ENCODE measurements at places on chromosomes 7 and 10.

DNA sequence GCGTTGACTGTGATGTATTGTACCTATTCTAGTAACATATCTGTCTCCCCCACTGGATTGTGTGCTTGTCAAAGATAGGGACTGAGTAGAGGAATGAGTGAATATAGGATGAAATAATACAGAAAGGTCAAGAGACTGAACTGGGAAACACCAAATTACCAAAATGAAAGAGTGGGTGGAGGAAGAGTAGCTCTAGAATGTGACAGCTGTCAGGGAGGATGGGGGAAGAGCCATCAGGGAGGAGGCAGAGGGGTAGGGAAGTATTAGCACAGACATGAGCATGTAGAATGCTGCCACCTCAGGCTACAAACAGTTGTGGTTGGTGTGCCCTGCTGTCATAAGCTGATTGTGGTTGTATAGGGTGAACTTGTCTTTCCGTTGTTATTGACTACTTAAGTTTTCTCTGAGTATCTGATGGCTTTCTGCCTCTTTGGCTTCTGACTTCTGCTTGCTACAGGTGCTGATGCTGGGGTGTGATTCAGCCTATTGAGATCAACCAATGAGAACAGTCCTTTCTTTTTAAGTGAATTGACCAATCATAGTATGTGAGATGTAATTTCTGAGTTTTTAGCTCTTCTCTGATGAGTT is 5.6 kb downstream of the CCSER2 start:
- DNase-seq = peak; percentile 55

GRCh38 chr7:70645279-70645678 is 486.7 kb upstream of the GALNT17 start:
- DNase-seq = no peak

GRCh38 chr10:14659626-14660196 is 115.0 kb downstream of the FAM107B start:
- no peak for DNase-seq

DNA sequence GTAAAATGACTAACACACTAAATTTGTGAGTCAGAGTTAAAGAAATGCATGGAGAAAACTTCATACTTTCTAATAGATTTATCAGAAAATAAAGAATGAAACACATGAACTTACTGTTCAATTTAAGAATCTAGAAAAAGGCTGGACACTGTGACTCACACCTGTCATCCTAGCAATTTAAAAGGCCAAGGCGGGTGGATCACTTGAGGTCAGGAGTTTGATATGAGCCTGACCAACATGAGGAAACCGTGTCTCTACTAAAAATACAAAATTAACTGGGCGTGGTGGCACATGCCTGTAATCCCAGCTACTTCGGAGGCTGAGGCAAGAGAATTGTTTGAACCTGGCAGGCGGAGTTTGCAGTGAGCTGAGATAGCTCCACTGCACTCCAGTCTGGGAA is 1106.2 kb upstream of the LRRN3 start:
- peak; percentile 2 for DNase-seq

DNA sequence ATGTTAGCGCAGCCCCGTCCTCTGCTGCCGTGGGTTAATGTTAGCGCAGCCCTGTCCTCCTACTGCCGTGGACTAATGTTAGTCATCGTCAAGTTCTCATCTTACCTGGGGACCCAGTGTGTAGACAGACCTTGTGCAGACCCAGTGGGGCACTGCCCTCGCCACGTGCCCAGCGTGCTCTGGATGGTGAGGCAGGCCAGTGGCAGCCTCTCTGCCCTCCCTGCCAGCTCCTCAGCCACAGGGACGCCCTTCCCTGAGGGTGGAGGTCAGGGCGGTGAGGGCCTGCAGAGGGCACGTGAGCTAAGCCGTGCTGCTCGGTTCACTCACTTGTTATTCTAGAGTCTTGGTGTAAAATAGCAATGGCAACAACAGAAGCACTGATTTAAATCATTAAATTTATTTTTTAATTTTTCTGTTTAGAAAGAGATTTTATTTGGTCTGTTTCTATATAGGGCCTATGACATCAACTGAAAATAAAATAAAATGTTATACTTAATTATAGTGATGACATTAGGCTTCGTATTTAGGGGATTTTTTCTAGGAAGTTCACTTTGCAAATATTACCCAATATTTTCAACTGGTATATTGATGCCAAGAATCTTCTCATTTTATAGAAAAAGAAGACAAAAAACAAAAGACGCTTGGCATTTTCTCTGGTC is 48.4 kb downstream of the NKX6-2 start:
- no peak for DNase-seq

DNA sequence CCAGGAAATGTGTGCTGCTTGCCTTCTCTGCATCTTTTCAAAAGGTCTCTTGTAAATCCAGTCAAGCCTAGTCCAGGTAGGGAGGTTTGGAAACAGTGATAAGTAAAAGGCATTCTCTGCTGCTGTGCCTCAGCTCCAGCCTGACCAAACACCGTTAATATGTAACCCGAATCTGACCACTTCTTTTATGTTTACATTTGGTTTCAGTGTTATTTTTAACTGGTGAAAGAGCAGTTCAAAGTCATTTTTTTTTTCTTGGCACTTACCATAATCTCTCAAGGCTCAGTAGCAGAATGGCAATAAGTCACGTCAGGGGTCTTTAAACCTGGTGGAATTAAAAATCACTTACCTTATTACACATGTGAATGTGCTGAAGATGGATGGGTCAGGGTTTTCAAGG is 216.8 kb downstream of the PTEN start:
- peak; percentile 78 for DNase-seq

GRCh38 chr7:50676079-50676478 is 106.6 kb downstream of the GRB10 start:
- no peak for DNase-seq

- peak; percentile 85 for DNase-seq
Measured at GRCh38 chr7:44101966-44102845, 1.9 kb upstream of the AEBP1 start.

GRCh38 chr7:76260171-76260703 is 42.2 kb upstream of the HSPB1 start:
- DNase-seq = no peak

- peak; percentile 70 for DNase-seq
Measured at GRCh38 chr10:79328737-79329504, 18.3 kb upstream of the PPIF start.

DNA sequence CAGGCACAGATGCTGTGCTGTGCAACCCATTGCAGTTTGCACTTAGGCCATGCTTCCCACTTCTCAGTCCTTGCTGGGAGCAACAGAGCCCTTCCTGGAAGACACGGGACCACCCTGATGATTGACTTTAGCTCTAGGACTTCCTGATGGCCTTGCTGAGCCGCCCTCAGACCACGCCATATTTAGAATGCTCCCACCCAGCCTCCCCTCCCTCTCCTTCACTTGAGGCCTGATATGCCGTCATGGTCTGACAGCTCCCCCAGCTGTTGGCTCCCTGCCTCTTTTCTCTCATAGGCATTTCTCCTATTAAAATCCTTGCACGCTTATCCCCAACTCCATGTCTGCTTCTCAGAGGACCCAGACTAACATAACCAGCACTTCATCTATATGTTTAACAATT is 29.4 kb upstream of the GATAD1 start:
- DNase-seq = no peak

- peak; percentile 70 for DNase-seq
Measured at GRCh38 chr10:79367426-79368189, 20.3 kb downstream of the PPIF start.

GRCh38 chr10:69902835-69903535 is 101.3 kb downstream of the COL13A1 start:
- no peak for DNase-seq

GRCh38 chr7:96596120-96596826 is 113.4 kb downstream of the SEM1 start:
- no peak for DNase-seq

- no peak for DNase-seq
Measured at GRCh38 chr10:34262985-34263384, 552.1 kb downstream of the PARD3 start.

DNA sequence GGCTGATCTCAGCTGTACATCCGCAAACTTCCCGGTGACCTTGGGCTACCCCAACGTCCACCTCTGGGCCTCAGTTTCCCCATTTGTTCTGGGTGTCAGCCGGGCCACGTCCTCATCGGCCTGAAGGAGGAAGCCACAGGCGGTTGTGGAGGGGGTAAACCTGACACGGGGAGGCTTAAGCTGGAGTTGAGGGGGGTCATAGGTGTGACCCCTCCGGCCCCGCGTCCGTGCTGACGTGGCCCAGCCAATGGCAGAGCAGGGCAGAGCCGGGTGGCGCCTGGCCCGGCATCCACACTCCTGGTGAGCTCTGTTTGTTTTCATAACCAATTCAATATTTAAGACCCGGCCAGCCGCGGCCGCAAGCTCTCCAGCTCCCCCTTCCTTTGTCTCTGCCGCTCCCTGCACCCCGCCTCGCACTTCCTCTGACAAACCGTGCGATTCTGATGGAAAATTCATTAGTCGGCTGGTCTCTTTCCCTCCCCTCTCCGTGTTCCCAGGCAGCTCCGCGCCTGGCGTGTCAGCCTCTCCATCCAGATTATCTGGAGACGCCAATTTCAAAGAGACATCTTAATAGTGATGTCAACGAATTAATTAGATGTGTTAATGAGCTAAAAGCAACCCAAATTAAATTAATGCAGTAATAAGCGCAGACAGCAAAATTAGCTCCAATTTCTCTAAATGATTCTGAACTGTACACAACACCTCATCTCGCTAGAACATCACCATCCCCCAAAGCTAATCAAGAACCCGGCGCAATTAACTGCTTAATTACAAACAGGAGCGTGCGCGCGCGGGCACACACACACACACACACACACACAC is 55.4 kb downstream of the MICALL2 start:
- DNase-seq = peak; percentile 43

GRCh38 chr7:50558294-50559053 is 6.7 kb downstream of the DDC start:
- DNase-seq = no peak

- DNase-seq = no peak
Measured at GRCh38 chr7:157434231-157434630, 97.4 kb downstream of the DNAJB6 start.

- DNase-seq = no peak
Measured at GRCh38 chr10:65301181-65301580, 1624.7 kb upstream of the LRRTM3 start.

DNA sequence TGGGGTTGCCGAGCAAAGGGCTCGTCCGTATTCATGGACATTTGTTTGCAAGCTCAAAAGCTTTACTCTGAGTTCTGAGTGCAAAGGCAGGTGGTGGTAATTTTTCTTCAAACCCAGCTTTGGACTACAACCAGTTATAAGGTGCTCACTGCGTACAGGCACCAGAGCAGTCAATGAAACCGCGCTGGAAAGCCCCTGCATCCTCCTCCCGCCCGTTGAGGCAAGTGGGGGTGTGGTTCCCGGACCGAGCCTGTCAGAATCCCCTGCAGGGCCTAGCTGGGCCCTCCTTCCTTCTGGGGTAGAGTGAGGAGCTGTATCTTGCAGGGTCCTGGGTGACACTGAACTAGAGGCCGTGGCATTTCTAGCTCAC is 22.3 kb downstream of the AMZ1 start:
- no peak for DNase-seq

DNA sequence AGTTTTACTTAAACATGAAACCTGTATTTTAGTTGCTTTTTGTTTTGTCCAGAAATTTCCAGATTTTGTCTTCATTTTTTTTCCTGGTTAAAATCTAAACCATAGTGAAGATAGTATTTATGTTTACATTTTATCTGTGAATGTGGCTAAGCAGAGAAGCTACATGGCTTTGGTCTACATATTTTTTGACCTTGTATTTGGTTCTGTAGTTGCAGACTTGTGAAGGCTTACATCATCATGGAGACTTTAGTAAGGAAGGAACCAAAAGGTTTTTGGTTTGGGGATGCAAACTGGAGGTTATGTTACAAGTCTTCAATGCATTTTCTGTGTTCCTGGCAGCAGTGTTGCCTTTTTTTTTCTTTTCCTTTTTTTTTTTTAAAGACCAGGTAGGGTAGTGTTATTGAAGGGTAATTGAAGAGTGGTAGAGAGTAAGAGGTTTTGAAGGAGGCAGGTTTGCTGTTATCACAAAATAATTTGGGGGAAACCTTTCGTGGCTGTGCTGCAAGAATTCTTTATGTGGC is 30.9 kb upstream of the VDAC2 start:
- peak; percentile 49 for DNase-seq

GRCh38 chr7:136664537-136664936 is 203.9 kb upstream of the CHRM2 start:
- no peak for DNase-seq

- DNase-seq = peak; percentile 85
Measured at GRCh38 chr7:107711301-107711700, 32.6 kb upstream of the CBLL1 start.

GRCh38 chr10:21293518-21294356 is 231.7 kb downstream of the SKIDA1 start:
- no peak for DNase-seq

- DNase-seq = no peak
Measured at GRCh38 chr7:42227541-42227935, 9.5 kb downstream of the GLI3 start.

DNA sequence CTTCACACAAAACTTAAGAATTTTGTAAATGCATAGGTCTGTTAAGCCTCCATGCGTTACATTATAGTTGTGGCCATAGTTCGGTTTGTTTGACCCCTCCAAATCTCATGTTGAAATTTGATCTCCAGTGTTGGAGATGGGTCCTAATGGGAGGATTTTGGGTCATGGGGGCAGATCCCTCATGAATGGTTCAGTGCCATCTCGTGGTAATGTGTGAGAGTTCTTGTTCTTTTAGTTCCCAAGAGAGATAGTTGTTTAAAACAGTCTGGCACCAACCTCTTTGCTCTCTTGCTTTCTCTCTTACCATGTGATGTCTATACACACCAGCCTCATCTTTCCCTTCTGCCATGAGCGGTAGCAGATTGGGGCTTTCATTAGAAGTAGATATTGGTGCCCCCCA is 264.3 kb downstream of the TCF7L2 start:
- no peak for DNase-seq

DNA sequence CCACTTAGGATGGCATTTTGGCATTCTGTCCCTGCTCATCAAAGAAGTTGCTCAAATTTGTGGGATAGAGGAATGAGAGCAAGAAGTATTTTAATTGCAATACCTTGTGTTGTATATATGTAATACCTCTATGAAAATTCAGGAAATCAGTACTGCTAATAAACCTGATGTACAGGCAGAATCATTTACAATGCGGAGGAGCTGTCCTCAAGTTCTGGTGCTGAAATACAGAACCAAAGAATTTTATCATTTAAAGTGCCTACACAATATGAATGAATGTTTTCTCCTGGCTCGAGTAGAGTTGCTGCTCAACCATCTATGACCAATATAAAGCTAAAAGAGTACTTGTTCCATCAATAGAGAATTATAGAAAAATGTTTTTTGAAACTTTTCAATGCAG is 305.8 kb downstream of the PLXNA4 start:
- DNase-seq = peak; percentile 12

- peak; percentile 7 for DNase-seq
Measured at GRCh38 chr7:42159130-42159529, 77.9 kb downstream of the GLI3 start.
